ENCODE measurements at places on chromosomes 13 and 19. TPM values are rescaled to one million over a fixed set of nuclear protein-coding genes. Genes with fewer than 3 reads are reported as not detected.

JUNB gene
- total RNA-seq: 30.7 TPM

GRCh38 chr13:79405831-79406596 is at the start of gene RBM26:
TSS of gene RBM26 (minus strand) at chr13:79406255. CDS start at chr13:79405774, 481 bp downstream.
- peak; percentile 94 for DNase-seq

- no peak for DNase-seq
Observed at GRCh38 chr13:74278901-74279300, 144.7 kb upstream of the KLF12 start.

DNA sequence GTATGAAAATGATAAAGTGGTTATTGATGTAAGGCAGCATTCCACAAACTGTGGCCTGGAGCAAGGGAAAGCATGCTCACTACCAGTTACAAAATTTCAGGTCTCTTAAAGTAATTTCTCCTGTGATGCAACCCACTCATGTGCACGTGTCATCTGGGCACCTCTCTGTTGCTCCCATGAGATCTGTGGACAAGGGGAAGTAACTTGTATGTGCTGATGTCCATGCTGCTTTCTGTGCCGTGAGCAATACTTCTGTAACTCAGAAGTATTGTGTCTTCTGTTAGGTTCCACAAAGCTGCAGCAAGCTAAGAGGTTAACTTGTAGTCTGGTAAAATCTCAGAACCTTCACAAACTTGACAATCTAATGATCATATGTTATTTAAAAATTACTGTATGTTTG is 930.0 kb upstream of the SLITRK6 start:
- DNase-seq: peak; percentile 17

GRCh38 chr19:16005925-16006324 is 57.1 kb downstream of the OR10H4 start:
- no peak for DNase-seq

- no peak for DNase-seq
Observed at GRCh38 chr13:82248762-82249161, 1633.5 kb downstream of the SLITRK1 start.

- DNase-seq: no peak
Observed at GRCh38 chr19:51726049-51726448, 2.3 kb upstream of the HAS1 start.

GRCh38 chr19:48543121-48543710 is 8.8 kb upstream of the SULT2B1 start:
- DNase-seq: no peak

METTL21C gene
- total RNA-seq: not detected

DNA sequence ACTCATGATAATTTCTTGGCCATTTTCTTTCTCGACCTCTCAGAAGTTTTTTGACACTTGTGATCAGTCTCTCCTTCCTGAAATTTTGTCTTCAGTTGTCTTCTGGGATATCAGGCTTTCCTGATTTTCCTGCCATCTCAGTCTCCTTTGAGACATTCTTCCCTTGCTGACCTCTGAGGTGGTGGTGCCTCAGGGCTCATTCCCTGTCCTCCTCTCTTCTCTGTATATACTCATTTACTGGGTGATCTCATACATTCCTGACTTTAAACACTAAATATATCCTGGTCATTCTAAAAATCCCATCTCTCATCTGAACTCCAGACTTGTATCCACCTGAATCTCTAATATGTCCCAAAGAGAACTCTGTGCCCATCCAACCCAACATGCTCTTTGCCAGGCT is 31.3 kb upstream of the STARD13 start:
- no peak for DNase-seq

DNA sequence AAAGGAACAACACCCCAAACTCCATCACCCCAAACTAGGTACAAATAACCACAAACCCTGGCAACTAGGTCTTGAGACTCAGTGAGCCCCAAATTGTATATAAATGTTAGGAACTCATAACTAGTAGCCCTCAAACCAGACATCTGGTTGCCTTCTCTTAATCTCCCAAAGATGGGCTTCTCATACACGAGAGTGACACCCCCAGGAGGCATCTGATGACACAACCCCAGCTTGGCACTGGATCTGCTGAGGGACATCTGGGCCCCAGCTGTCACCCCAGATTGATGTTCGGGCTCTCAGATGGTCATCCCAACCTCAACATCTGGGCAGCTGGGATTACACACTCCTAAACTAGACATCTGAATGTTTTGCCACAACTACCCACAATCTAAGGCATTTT is 14.8 kb downstream of the RABAC1 start:
- DNase-seq: no peak

- no peak for DNase-seq
Observed at GRCh38 chr19:46932346-46932745, 71.5 kb downstream of the ARHGAP35 start.

GRCh38 chr19:787536-787935 is 9.7 kb upstream of the PTBP1 start:
- DNase-seq: no peak

- peak; percentile 48 for DNase-seq
Observed at GRCh38 chr13:29589234-29589633, 6.3 kb downstream of the SLC7A1 start.

DNA sequence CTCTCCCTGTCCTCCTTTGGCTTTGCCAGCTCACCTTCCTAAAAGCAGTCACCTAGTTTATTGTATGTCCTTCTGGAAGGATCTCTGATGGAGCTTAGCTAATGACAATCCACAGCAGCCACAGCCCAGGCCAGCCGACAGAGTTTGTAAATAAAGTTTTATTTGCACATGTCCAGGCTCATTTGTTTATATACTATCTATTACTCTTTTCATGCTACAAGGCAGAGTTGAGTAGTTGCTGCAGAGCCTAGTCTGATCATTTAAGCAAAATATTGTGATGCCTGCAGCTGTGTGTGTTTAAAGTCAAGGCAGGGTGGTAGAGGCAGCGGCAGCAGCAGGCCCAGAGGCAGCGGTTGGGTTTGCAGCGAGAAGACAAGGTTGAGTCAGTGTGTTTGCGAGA is 32.6 kb downstream of the NKPD1 start:
- DNase-seq: no peak

VRK3 gene
- total RNA-seq: 27.3 TPM

GRCh38 chr13:49527123-49527522 is 31.4 kb downstream of the PHF11 start:
- no peak for DNase-seq
